Hepatic stellate cell (primary cell): ENCODE measurements at places on chromosomes 13 and 19.

GRCh38 chr13:42211704-42212464 lies 60.1 kb upstream of the AKAP11 start:
- no peak for DNase-seq

GRCh38 chr19:7942981-7943443 lies 454 bp downstream of the TIMM44 start:
- no peak for DNase-seq

DNA sequence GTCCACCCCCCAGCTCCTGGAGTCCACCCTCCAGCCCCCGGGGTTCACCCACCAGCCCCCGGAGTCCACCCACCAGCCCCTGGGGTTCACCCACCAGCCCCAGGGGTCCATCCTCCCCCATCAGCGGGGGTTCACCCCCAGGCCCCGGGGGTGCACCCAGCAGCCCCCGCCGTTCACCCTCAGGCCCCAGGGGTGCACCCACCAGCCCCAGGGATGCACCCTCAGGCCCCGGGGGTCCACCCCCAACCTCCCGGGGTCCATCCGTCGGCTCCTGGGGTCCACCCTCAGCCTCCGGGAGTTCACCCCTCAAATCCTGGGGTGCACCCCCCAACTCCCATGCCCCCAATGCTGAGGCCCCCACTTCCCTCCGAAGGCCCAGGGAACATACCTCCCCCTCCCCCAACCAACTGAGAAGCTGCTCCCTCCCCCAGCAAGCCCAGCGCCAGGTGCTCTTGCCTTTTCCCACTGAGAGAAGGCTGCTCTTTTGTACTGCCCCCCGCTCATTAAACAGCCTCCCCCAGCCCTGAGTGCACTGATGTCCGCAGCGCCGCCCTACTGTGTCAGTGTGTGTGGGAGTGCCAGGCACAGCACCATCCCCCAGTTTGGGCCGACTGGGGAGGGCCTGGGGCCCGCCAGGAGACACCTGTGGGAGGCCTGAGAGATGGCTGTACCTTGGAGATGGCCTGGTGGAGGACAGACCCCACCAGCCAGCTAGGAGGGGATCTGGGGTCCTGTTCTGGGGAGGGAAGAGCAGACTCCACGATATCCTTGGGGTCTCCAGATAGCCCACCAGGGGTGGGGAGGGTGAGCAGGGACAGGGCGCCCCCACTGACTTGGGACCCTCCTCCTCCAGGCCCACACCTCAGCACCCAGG lies 750 bp upstream of the AMH start:
- no peak for DNase-seq

DNA sequence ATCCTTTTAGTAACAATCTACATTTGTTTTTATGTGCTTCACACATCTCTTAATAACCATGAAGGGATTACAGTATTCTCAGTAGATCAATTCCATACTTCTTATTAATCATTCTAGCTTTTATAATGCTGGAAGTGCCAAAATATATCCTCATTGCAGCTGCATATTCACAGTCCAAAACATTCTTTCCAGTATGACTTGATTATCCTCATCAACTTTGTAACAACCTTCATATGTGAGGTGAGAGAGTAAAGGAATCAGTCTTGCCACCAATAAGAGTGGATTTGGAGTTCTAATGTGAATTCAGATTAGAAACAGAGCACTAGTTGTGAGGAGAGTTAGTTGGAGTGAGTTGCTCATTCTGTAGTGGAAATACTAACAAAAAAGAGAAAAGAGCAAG lies 208.0 kb upstream of the SPRY2 start:
- DNase-seq: no peak

- no peak for DNase-seq
Measured at GRCh38 chr19:30333291-30334065, 38.7 kb upstream of the ZNF536 start.

GRCh38 chr19:6861683-6862286 lies 25.6 kb upstream of the ADGRE1 start:
- DNase-seq: no peak
